ENCODE measurements at places on chromosomes 1 and 21.

- no peak for DNase-seq
- H3K4me1 ChIP-seq = peaks cover 4% of the 10 kb centered on the region
- H3K27me3 ChIP-seq = no peaks in the 10 kb centered on the region
Measured at GRCh38 chr1:151533870-151534269, 6.2 kb upstream of the TUFT1 start.

- H3K4me1 ChIP-seq = no peaks in the 10 kb centered on the region
- H3K27me3 ChIP-seq = no peaks in the 10 kb centered on the region
- no peaks in the 10 kb centered on the region for H3K36me3 ChIP-seq
- H3K4me3 ChIP-seq = no peak overlapping the region
Measured at GRCh38 chr1:245389873-245390272, 235.1 kb downstream of the KIF26B start.

DNA sequence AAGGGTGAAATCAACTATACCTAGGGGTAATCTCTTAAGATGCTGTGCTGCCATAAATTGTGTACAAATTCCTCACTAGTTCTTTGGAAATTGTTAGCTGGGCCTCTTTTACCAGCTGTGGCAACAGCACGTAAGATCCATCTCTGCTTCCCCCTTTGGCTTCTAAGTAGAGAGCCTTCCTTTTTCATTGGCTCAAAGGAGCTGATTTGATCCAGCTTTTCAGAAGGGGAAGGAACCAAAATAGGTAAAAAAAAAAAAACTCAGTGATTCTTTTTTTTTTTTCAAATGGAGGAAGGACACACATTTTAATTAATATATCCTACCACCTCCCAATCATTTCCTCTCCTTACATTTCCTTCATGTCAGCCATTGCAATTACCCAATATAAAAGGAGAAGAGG is 4.0 kb upstream of the RCAN1 start:
- H3K4me1 ChIP-seq = peaks cover 8% of the 10 kb centered on the region
- H3K27ac ChIP-seq = no peak overlapping the region
- H3K36me3 ChIP-seq = no peaks in the 10 kb centered on the region
- H3K4me3 ChIP-seq = no peak overlapping the region
- DNase-seq = no peak

GRCh38 chr1:209062081-209062620 is 521.4 kb upstream of the CAMK1G start:
- no peak overlapping the region for H3K4me3 ChIP-seq
- no peaks in the 10 kb centered on the region for H3K4me1 ChIP-seq
- DNase-seq = no peak

DNA sequence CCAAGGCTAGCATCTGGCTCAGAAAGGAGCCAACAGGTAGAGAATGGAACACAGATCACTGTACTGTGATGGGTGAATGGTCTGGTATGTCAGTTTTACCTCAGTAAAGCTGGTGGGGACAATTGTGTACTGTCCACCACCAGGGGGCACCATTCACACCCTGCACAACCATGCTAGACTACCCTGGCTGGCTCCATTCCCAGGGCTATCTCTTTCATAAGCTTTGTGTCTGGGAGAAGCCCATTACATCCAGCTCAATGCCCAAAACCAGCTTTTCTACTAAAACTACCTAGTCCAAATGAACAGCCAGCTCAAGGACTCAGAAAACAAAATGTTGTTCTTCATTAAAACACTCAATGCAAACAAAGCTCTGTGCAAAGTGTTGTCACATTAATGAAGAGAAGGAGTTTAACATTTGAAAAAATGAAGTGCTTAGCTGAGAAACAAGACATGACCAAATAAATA is 62.0 kb upstream of the RASAL2 start:
- DNase-seq = peak; percentile 44
- H3K4me3 ChIP-seq = no peak overlapping the region
- no peaks in the 10 kb centered on the region for H3K4me1 ChIP-seq
- H3K36me3 ChIP-seq = no peaks in the 10 kb centered on the region
- H3K27ac ChIP-seq = no peak overlapping the region

DNA sequence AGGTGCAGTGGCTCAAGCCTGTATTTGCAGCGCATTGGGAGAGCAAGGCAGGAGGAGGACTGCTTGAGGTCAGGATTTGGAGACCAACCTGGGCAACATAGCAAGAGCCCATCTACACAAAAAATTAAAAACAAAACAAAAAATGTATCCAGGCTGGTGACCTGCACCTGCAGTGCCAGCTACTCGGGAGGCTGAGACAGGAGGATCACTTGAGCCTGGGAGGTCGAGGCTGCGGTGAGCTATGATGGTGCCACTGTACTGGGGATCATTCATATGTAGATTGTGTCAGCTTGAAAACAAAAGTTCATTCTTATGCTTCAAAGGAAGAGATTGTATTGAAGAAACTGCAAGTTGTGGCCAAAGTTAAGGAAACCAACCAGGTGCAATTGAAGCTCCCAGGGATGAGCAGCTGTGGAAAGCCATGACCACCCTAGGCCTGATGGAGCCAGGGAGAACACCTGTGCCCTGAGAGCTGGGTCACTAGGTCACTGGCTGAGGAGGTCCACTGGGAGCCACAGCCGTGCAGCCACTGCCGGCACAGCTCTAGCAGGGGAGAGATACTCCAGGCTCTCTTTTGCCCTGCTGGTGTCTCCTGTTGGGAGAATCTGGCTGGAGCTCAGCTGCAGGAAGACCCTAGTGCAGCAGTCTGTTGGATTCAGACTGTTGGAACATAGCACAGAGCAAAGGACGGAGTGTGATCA is 13.3 kb upstream of the BRWD1 start:
- H3K27ac ChIP-seq = no peak overlapping the region
- DNase-seq = no peak
- H3K36me3 ChIP-seq = no peaks in the 10 kb centered on the region
- no peaks in the 10 kb centered on the region for H3K4me1 ChIP-seq

DNA sequence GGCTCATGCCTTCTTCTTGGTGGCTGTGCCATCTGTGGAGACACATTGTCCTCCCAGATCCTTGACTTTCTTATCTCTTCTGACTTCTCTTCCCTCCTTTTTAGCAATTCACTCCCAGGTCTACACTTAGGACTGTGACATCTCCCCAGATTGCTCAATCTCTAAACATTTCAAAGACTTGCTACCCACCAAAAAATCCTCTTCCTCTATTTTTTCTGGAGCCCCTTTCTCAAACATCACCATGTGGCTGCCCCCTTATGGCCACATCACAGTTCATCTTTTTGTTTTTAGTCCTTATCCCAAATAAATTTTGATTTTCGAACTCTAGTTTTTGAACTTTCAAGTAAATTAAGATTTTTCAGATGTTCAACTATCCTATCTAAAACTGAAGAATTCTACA is 148.6 kb upstream of the HOOK1 start:
- H3K36me3 ChIP-seq = no peaks in the 10 kb centered on the region
- no peaks in the 10 kb centered on the region for H3K27me3 ChIP-seq
- H3K27ac ChIP-seq = no peak overlapping the region
- no peaks in the 10 kb centered on the region for H3K4me1 ChIP-seq
- H3K4me3 ChIP-seq = no peak overlapping the region

- no peak overlapping the region for H3K27ac ChIP-seq
- H3K4me3 ChIP-seq = no peak overlapping the region
- no peaks in the 10 kb centered on the region for H3K36me3 ChIP-seq
- DNase-seq = no peak
- no peaks in the 10 kb centered on the region for H3K4me1 ChIP-seq
- no peaks in the 10 kb centered on the region for H3K27me3 ChIP-seq
Measured at GRCh38 chr21:46674430-46675007, 39.0 kb downstream of the PRMT2 start.

GRCh38 chr1:240878631-240879030 is 266.7 kb upstream of the GREM2 start:
- no peaks in the 10 kb centered on the region for H3K36me3 ChIP-seq
- no peaks in the 10 kb centered on the region for H3K27me3 ChIP-seq
- H3K4me1 ChIP-seq = no peaks in the 10 kb centered on the region
- H3K27ac ChIP-seq = no peak overlapping the region
- no peak overlapping the region for H3K4me3 ChIP-seq

DNA sequence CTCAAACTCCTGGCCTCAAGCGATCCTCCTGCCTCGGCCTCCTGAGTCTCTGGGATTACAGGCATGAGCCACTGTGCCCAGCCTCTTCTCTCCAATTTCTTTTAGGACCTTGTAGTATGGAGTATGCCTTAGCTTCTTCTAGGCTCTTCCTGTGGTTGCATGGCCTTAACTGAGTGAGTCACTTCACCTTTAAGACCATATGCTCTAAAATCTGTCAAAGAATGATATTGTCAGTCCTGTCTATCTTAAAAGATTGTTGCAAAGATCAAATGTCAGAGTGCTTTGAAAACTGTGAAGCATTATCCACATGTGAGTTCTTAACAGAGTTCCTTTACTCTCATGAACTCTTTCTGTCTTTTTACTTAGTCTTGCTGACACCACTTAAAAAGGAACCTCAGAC is 37.2 kb downstream of the ATP2B4 start:
- DNase-seq = no peak
- no peak overlapping the region for H3K27ac ChIP-seq
- no peaks in the 10 kb centered on the region for H3K27me3 ChIP-seq
- H3K36me3 ChIP-seq = peaks cover 11% of the 10 kb centered on the region
- H3K4me1 ChIP-seq = peaks cover 78% of the 10 kb centered on the region

- no peaks in the 10 kb centered on the region for H3K4me1 ChIP-seq
- H3K27me3 ChIP-seq = no peaks in the 10 kb centered on the region
- no peak overlapping the region for H3K4me3 ChIP-seq
- H3K36me3 ChIP-seq = no peaks in the 10 kb centered on the region
- no peak overlapping the region for H3K27ac ChIP-seq
- DNase-seq = no peak
Measured at GRCh38 chr1:205990226-205990625, 13.0 kb downstream of the RAB7B start.

GRCh38 chr21:39040494-39041110 is 142.6 kb downstream of the PSMG1 start:
- no peak overlapping the region for H3K4me3 ChIP-seq
- peaks cover 2% of the 10 kb centered on the region for H3K27me3 ChIP-seq
- no peak overlapping the region for H3K27ac ChIP-seq
- H3K4me1 ChIP-seq = peaks cover 3% of the 10 kb centered on the region
- DNase-seq = no peak
- no peaks in the 10 kb centered on the region for H3K36me3 ChIP-seq

DNA sequence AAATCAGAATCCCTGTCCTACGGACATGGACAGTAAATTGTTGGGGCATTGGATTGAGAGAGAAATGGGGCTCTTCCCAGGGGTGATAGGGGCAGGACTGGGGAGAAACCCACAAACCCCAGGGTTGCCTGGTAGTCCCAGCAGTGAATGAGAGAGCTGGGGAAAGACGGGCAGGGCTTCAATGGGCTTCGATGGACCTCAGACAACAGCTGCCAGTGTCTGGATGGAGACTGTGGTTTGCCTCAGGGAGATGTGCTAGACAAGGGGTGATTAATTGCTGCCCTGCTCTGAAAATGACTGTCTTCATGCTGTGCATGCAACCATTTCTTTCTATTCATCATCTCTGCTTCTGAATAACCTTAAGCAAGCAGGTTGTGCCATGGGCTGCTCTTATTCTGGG is 7.4 kb downstream of the GPR25 start:
- no peaks in the 10 kb centered on the region for H3K27me3 ChIP-seq
- DNase-seq = no peak
- H3K4me3 ChIP-seq = no peak overlapping the region
- no peak overlapping the region for H3K27ac ChIP-seq

GRCh38 chr1:67194209-67194863 is 28.1 kb downstream of the IL23R start:
- no peak overlapping the region for H3K4me3 ChIP-seq
- H3K4me1 ChIP-seq = peaks cover 20% of the 10 kb centered on the region
- DNase-seq = peak; percentile 65
- H3K27ac ChIP-seq = no peak overlapping the region

GRCh38 chr1:12643785-12644184 is at the start of gene AADACL4:
TSS of gene AADACL4 (plus strand) at chr1:12644085. CDS start at chr1:12644547, 462 bp downstream.
- H3K36me3 ChIP-seq = no peaks in the 10 kb centered on the region
- H3K4me1 ChIP-seq = no peaks in the 10 kb centered on the region
- no peak within 1 kb of the TSS for H3K27ac ChIP-seq
- peaks cover 5% of the 10 kb centered on the region for H3K27me3 ChIP-seq
- DNase-seq = no peak
- H3K4me3 ChIP-seq = no peak within 1 kb of the TSS

- no peak overlapping the region for H3K27ac ChIP-seq
- DNase-seq = peak; percentile 38
- no peak overlapping the region for H3K4me3 ChIP-seq
- H3K4me1 ChIP-seq = no peaks in the 10 kb centered on the region
- no peaks in the 10 kb centered on the region for H3K36me3 ChIP-seq
Measured at GRCh38 chr1:86616871-86617270, 70.0 kb downstream of the CLCA4 start.

DNA sequence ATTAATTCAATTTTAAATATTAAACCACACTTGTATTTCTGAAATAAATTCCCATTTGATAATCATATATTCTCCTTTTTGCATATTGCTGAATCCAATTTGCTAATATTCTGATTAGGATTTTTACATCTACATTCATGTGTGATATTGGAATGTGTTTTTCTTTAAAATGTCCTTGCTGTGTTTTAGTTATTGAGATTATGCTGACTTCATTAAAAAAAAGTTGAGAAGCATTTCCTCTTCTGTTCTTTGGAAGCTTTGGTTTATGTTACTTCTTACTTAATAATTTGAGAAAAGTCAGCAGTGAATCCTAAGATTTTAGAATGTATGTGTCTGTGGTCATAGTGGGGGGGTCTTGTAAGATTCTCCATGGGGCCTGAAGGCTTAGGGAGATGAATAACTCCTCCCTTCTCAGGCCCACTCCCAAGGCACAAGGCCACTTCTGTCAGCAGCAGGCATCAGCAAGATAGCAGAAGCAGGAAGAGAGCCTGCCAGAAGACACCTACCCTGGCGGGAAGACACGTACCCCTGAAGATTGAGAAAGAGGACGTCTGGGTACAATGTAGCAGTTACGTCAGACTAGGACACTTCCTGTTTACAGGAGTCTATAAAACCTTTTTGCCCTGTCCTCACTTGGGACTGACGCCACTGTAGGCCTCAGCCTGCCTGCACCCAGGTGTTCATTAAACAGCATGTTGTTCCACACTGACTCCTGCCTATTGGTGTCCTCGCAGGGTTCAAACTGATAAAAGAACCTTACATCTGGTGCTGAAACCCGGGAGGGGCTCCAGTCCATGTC is 56.9 kb downstream of the ODF2L start:
- H3K36me3 ChIP-seq = no peaks in the 10 kb centered on the region
- no peaks in the 10 kb centered on the region for H3K4me1 ChIP-seq

GRCh38 chr1:98940722-98941079 is 64.0 kb downstream of the PLPPR5 start:
- H3K4me3 ChIP-seq = no peak overlapping the region
- DNase-seq = no peak
- no peak overlapping the region for H3K27ac ChIP-seq
- no peaks in the 10 kb centered on the region for H3K4me1 ChIP-seq

GRCh38 chr1:211511947-211512346 is 20.0 kb upstream of the RD3 start:
- no peaks in the 10 kb centered on the region for H3K27me3 ChIP-seq
- H3K4me3 ChIP-seq = no peak overlapping the region
- no peak overlapping the region for H3K27ac ChIP-seq
- H3K36me3 ChIP-seq = no peaks in the 10 kb centered on the region
- no peak for DNase-seq
- H3K4me1 ChIP-seq = peaks cover 20% of the 10 kb centered on the region

DNA sequence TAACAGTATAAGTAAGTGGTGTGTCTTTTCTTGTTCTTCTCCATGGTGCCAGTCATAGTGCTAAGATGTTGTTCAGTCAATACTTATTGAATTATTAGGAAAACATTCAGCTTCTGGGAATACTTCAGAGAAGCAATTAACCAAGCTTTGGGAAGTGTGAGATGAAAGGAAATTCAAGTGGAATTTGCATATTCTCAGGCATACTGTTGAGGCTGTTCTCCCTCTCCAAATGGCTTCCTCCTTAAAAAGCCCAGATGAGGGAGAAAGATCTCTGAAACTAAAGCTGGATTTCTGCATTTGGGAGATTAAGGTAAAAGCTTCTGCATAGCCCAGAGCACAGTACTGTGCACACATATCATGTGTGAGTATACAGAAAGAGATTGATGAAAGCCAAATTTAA is 73.4 kb downstream of the MACF1 start:
- no peak overlapping the region for H3K27ac ChIP-seq
- no peaks in the 10 kb centered on the region for H3K4me1 ChIP-seq
- no peak for DNase-seq
- H3K4me3 ChIP-seq = no peak overlapping the region

Measured in CD4-positive, alpha-beta T cell (primary cell).